ENCODE measurements at places on chromosomes 2 and 18.

GRCh38 chr2:96540136-96540535 is 3.6 kb downstream of the ARID5A start:
- DNase-seq, result no peak

DNA sequence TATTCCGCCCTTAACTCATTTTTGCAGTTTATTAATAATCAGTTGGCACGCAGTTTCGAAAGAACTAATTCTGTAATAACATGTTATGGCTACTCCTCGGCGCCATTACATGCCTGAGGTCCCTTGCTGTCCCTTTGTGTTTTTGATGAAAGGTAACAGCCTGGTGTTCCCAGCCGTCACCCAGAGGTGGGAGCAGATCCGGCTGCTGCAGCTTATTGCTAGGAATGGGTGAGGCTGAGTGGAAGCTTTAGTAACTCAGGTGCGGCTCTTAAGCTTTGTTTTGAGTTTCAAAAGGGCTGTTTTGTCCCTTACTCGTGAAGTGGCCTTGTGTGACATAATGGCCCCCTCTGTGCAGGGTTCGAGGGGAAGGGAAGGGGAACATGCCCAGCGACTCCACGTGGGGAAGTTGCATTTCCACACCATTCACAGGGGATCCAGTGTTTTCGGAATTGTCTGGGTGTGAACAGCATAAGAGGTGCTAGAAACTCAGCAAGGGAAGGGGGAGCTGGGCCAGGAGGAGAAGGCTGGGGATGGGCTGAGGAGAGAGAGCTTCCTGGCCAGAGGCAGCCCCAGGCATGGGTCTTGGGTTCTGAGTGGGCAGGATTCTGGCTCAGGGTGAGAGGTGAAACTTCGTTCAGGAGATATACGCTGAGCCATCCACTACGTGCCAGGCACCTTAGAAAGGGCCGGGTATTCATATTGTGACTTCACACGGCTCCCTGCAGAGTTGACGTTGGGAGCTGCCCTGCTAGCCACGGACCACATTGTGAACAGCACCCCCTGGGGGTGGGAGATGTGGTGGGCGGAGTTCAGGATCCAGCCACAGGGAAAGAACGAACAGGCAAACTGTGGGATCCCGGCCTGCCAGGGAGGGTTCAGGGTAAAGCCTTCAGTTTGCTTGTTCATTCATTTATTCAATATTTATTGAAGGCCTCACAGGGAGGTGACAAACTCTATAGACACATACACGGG is 84.4 kb downstream of the TGOLN2 start:
- DNase-seq, result no peak

DNA sequence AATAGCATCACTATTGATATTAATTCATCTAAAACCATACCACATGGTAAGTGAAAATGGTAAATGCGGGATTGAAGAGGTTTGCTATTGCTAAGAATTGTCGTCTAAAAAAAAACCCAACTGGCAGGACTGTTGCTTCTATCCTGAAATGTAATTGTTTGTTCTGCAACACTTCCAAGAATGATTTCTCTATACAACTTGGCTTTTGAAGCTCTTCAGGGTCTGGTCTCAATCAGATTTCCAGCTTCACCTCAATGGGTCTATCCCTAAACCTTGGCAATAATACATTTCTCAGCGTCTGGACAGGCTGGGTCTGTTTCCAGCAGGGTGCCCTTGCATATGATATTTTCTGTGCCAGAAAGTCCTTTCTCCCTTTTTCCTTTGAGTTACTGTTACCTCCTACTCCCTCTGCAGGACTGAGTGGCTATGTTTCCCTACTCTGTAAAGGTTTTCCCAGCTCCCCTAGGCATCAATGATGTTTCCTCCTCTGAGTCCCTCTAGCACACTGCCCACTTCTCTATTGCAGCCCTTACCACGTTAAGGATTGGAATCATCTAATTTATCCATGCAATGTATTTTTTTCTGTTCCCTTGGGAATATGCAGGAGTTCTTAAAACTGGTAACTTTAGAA is 118.2 kb upstream of the REV1 start:
- DNase-seq, result no peak

- DNase-seq, result no peak
These were observed 262.2 kb upstream of the ZNF521 start for GRCh38 chr18:25614168-25614567.

- no peak for DNase-seq
These were observed 155.2 kb upstream of the COL3A1 start for GRCh38 chr2:188819011-188819410.

GRCh38 chr2:137987011-137987410 is 22.7 kb downstream of the HNMT start:
- no peak for DNase-seq

GRCh38 chr2:62460175-62460574 is 45.8 kb downstream of the TMEM17 start:
- DNase-seq, result no peak

- no peak for DNase-seq
These were observed 195.1 kb downstream of the C1D start for GRCh38 chr2:67867735-67868134.

DNA sequence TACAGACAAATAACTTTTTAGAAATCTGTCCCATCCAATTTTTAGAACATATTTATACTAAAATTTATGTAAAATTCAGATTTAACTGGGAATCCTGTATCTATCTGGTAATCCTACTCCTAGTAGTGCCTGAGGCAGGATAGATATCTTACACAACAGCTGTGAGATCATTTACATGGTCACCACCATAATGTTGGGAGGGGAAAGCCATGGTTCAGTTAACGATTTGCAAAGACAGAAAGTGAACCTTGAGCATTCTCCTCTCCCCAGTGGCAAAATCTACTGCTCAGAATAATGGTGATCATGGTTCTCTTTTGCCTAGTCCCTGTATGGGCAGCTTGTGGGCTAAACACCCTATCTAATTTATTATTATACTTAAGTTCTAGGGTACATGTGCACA is 7.7 kb upstream of the TMEM247 start:
- no peak for DNase-seq

DNA sequence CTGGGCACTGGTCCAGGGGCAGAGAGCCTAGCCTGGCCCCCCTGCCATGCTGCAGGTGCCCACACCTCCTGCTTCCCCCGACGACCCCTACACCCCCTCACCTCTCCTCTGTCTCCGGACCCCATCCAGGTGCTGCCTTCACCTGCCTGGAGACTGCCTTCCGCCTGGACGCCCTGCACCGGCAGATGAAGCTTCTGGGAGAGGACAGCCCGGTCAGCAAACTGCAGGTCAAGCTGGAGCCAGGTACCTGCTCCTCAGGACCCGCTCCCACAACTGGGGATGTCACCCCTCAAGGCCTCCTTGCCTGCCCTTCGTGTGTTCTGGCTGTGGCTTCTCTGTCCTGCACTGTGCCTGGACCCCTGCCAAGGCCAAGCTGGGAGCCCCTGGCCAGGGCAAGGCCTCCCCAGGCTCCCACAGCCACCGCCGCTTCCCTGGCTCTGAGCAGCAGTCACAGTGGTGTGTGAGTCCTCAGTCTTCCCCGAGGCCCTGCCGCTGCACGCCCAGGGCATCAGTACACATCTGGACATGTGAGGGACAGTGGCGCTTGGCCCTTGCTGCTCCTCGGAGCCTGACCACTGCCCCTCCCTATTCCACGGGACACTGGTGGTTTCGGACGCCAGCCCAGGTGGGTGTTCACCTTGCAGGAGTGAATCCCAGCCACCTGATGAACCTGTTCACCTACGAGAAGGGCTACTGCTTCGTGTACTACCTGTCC is 6.3 kb downstream of the RNPEPL1 start:
- no peak for DNase-seq

GRCh38 chr2:146994246-146994645 is 850.6 kb upstream of the ACVR2A start:
- no peak for DNase-seq

All from stimulated activated CD8-positive, alpha-beta memory T cell treated with anti-CD3 and anti-CD28 coated beads, Interleukin-7, amount 100 ng/mL, for 4 hours (primary cell).